Progenitor cell of endocrine pancreas (in vitro differentiated cells): ENCODE measurements at places on chromosomes 2 and 18.

- no peak for DNase-seq
Observed at GRCh38 chr18:3663870-3664512, 214.0 kb downstream of the TGIF1 start.

GRCh38 chr2:86256300-86256699, 57.0 kb downstream of the MRPL35 start:
- DNase-seq = no peak

DNA sequence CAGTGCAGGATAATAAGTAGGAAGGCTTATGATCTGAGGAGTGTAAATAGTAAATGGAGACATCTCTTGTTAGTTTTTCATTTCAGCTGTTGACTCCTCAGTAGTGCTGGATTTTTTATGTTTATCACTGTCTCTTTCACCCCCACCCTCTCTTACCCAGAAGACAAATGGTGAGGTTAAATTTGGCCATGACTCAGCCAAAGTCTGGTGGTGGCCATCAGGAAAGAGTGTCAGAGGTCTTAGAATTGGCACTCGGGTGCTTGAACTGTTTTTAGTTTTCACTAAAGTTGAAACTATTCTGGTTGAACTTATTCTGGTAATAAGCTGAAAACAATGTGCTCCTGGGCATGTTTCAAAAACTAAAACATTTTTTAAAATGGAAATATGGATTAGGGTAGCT, 123.3 kb downstream of the FHOD3 start:
- DNase-seq = no peak

- DNase-seq = no peak
Observed at GRCh38 chr2:118721817-118722551, 125.5 kb downstream of the EN1 start.

- DNase-seq = no peak
Observed at GRCh38 chr18:76306685-76307292, 188.3 kb downstream of the ZNF516 start.

DNA sequence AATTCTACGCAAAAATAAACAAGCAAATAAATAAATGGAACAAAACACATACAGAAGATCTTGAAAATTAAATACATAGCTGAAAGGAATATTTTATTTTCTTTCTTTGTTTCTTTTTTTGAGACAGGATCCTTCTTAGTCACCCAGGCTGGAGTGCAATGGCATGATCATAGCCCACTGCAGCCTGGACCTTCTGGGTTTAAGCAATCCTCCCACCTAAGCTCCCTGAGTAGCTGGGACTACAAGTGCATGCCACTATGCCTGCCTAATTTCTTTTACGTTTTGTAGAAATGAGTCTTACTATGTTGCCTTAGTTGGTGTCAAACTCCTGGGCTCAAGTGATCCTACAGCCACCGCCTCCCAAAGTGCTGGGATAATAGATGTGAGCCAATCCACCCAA, 44.6 kb upstream of the ACTR3 start:
- no peak for DNase-seq

DNA sequence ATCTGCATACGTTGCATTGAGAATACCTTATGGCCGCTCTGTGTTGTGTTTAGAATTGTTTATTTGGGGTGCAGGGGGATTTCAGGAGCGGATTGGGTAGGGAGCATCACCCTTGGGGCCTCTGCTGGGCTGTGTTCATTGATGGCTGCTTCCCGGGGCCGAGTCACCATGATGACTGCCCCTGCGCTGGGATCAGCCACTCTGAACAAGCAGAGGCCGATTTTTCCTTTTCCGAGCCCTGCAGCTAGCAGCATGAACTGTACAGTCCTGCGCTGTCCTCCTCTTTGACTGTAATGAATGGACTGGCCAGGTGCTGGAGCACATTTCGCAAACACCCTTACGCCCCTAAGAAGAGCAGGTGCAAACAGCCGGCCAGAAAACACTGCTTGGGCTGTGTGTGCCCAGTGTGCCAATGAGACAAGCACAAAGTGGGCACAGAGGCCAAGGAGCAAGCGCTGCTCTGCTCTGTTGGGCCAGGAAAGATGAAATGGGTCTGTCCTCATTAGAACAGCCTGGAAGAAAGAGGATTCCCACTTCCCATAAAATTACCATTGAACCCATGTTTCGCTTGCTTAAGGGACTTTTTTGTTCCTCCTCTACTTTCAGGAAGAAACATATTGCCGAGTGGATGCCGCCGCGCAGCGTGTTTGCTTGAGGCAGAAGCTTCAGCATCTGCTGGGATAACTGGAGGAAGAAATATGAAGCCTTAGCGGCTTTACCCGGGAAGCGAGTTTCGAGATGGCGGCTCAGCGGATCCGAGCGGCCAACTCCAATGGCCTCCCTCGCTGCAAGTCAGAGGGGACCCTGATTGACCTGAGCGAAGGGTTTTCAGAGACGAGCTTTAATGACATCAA, 82.7 kb downstream of the SH3BP4 start:
- no peak for DNase-seq
